Esophagus mucosa (tissue), 1 donor: ENCODE measurements at places on chromosomes 6 and 20.

- ATAC-seq: no peak
Observed at GRCh38 chr6:69427882-69428281, 368.9 kb downstream of the LMBRD1 start.

DNA sequence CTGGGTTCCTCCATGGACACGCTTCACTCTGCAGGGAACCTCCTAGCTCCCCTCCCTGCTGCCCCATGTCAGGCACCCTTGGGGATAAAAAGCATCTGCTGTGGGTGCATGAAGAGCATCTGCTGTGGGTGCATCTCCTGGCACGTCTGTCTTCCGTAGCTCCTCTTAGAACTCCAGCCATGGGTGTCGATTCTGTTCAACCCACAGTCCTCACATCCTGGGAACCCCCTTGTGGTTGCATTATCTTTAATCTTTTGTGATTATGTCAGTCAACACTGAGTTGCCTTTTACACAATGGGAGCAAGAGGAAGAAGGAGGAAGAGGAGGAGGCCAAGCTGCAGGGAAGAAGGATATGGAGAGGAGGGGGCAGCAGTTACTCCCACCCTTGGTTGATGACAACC lies 24.1 kb upstream of the CCR6 start:
- no peak for ATAC-seq

GRCh38 chr6:108561742-108562502 lies 1.2 kb downstream of the FOXO3 start:
- ATAC-seq: no peak

DNA sequence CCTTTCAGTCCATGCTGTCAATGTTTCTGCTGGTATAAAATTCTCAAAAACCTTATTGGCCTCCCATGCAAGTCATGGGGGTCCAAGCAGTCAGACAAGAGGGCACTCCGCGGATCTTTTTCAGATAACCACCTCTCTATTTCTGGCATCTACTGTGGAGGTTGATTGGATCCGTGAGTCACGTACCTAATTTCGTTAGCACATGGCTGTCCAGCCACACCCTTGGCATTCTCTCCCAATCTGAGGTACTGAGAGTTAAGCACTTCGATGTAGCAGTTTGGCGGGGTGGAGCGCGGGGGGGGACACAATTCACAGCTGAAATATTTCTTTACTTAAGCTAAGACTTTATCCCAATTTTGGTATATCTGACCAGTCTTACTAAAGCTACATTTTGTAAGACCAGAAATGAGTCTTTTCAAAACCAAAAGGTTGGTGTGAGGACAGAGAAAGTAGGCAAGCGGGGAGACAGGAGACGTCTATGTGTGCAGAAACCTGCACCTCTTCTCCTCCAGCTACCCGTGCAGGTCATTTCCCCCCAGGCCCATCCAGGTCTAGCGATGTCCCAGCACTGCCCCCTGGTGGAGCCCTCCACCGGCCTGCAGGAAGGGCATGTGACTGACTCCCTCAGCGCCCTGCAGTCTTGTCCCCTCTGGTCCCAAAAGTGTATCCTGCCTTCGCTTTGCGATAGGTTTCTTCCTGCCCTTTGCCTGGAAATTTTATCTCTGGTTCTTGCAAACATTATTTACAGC lies 113.1 kb downstream of the ADAT2 start:
- no peak for ATAC-seq

DNA sequence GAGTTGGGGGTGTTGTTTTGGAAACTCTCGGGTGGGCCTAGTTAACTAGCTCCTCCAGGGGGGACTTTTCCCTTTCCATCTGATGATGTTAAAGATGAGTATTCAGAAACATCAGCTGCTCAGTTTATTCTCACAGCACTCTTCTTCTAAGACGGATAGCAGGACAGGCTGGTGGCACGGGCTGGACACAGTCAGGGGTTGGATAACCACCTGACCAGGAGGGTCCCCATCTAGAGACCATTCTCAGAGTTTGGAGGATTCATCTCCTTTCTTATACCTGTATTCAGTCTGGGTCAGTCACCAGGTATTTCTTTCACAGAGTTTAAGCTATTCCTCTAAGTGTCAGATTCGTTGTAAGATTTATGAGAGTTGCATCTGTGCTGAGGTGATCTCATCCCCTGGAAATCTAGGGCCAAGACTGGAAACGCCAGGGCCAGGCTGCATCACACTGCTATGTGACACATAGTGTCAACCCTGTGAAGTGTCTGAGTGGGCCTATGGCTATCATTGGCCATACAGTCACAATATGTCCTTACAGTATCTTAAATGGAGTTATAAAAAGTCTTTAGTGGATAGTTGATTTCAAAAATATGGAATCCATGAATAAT lies 111.7 kb downstream of the FAM50B start:
- no peak for ATAC-seq

GRCh38 chr20:47677635-47678453 lies 107.4 kb downstream of the SULF2 start:
- peak; percentile 57 for ATAC-seq

DNA sequence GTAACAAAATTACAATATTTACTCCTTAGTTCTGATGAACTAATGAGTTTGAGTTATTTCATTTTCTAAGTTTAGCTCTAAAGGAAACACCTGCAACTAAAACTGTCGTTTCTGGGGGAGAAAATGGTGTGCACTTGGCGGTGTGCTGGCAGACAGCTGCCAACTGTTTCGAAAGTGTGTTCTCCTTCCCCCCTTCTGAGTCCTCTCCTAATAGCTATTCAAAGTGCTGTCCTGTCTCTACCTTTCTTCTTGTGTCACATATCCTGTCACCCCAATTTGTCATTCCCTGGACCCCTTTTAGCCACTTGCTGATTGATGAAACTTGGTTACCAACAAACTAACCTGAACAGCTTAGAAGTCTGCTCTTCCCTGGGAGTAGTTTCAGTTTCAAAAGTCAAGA lies 4.9 kb upstream of the UBE2J1 start:
- ATAC-seq: no peak

GRCh38 chr20:48904566-48905296 lies 16.8 kb upstream of the ARFGEF2 start:
- ATAC-seq: peak; percentile 61

DNA sequence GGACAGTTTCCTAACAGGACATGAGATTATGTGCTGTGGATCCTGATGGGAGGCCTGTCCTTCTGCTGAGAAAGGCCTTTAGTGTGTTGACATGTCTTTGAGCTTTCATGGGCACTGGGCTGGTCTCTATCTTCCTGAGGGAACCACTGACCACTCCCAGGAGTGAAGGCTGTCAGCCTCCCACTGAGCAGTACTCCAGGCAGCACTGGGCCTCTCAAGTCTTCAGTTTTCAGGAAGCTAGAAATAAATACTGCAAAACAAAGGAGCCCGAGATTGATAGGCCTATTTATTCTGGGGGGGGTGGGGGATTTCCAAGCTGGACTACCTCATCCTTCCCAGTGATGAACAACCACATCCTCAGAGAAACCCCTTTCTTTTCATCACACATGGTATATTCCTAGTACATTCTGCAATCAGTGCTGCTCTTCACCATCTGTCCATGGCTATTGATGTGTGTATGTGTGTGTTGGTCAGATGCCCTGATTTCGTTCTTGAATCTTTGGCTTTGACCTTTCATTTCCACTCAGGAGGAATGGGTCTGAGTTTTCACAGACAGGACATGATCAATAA lies 180.9 kb upstream of the SPTLC3 start:
- no peak for ATAC-seq

GRCh38 chr6:40389254-40389653 lies 197.9 kb downstream of the LRFN2 start:
- no peak for ATAC-seq

DNA sequence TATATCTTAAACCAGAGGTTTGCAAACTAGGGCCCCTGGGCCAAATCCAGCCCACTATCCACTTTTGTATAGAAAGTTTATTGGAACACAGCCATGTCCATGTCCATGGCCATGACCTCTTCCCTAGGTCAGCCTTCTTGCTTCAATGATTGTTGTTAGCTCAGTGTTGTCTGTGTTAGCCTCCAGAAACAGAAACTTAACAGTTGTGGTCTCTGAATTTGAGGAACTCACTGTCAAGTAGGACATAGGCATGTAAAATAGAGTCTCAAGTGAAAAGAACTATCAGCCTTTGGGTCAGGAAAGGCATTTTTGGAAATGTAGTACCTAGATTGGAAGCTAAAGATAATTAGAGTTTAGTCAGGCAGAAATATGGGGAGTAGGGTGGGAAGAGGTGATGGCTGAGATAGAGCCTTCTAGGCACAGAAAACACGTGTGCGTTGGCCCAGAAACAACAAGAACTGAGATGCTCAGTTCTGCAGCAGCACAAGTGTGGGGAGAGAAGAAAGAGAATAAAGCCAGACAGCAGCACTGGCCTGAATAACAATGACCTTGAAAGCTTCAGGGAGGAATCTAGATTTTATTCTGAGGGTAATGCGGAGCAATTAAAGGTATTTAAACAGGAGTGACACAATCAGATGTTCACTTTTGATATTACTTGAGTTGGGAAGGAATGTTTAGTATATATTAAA lies 87.0 kb upstream of the OLIG3 start:
- ATAC-seq: no peak

- ATAC-seq: no peak
Observed at GRCh38 chr6:158388727-158389126, 76.5 kb downstream of the TULP4 start.

DNA sequence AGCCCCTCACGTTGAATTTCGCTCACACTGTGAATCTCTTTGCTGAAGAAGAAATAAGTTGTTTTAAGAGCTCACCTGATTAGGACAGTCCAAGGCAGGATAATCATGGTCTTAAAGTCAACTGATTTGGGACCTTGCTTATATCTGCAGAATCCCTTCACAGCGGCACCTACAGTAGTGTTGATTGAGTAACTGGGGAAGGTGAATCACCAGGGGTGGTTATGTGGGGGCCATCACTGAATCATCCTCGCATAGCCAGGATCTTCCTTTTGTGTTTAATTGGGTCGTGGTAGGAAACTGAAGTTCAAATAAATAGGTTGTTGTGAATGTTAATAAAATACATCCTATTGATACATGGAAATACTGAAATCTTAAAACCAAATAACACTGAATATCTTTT lies 20.2 kb upstream of the MICA start:
- ATAC-seq: peak; percentile 75

DNA sequence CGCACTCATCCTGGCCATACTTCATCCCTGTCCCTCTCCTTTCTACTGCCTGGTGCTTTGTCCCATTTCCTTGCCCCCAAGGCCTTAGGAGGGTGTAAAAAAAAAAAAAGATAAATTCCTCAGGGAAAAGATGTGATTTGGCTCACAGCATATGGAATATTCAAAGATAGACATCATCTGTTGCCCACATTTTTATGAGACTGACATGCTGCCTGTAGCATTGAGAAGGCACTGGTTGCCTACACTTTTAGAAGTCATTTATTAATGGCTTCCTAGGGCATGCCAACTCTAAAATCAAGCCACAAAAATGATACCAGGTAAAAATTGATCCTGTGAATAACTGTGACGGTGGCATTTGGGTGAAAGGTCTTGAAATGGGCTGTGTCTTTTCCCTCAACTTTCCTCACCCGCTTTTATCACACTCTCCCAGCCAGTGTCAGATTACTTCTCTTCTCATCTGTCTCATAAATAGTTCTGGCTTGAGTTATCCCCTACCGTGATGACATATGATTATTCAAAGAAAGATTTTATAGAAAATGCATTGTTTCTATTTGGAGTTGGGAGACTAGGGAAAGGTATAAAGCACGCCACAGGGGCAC lies 139.4 kb downstream of the CARMIL1 start:
- ATAC-seq: no peak

GRCh38 chr6:99563056-99563723 lies 5.3 kb downstream of the CCNC start:
- no peak for ATAC-seq

DNA sequence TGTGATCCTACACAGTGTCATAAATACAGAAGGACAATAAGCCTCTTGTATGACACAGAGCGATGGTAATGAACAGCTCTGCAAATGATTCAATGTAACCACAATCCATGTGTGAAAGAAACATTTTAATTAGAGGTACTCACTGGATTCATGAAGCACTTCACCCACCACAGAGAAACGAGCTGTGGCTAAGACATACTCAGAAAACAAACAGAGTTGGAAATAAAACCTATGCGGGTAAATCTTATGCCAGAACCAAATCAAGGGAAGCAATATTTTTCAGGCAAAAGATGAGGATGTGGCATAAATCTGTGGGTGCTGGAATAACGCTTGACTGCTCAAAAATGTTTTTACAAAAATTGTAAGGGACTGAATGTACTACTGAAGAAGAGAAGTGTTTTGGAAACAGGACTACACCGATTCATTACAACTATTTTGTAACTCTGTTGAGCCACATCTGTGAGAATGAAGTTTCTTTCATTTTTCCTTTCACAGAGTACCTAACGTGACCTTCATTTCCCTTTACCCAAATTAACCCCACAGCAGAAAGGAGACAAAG lies 112.1 kb downstream of the WDR27 start:
- peak; percentile 68 for ATAC-seq

DNA sequence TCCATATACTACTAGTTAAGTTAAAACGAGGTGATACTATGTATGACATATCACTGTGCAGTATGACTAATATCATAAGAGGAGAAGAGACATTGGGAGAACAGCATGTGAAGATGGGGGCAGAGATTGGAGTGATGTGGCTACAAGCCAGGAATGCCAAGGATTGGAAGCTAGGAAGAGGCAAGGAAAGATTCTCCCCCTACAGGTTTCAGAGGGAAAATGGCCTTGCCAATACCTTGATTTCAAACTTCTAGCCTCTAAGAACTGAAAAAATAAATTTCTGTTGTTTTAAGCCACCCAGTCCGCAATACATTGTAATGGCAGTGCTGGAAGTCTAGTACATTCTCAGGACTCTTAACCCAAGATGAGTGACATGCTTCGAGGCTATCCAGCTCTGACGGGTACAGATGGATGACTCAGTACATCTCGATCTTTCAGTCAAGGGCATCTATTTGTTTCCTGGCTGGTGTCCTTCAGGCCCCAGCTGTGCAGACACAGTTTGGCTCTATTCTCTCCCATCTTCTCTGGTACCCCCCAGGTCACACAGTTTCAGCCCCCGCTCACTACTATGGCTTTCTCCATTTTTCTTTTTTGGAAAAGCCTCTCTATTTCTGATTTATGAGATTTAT lies 55.5 kb upstream of the THEMIS start:
- ATAC-seq: no peak

DNA sequence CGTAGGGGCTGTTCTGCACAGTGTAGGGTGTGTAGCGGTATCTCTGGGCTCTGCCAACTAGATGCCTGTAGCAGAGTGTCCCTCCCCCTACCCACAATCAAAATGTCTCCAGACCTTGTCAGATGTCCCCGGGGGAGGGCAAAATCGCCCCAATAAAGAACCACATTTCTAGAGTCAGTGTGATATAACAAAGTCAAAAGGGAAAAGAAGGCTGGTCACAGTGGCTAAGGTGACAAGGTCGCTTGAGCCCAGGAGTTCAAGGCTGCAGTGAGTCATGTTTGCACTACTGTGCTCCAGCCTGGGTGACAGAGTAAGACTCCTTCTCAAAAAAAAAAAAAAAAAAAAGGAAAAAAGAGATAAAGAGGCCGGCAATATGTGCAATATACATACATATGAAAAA lies 11.7 kb upstream of the CEP43 start:
- ATAC-seq: no peak

- ATAC-seq: peak; percentile 16
Observed at GRCh38 chr20:43681468-43681942, 14.6 kb downstream of the MYBL2 start.

GRCh38 chr6:95946906-95947305 lies 68.9 kb upstream of the FUT9 start:
- no peak for ATAC-seq
